ENCODE measurements at places on chromosomes 2 and 18.
A peak's percentile ranks its signal among the peaks of the same experiment; 100 is the strongest.

DNA sequence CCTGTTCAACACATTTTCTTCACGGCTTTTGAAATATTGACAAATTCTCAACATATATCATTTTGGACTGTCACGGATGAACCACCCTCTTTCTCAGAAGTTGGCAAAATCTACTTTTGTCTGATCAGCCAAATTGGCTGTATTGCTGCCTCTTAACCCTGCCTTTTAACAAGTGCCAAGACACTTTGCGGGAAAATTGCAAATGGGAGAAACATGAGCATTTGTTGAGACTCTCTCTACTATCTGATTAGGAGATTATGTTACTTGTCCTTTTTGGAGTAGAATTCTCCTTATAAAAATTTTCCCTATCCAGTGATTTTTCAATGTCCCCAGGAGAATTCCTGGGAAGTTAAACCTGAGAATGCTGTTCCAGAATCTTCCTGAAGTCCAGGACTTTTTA lies 256.2 kb upstream of the ZSWIM2 start:
- DNase-seq, result no peak

DNA sequence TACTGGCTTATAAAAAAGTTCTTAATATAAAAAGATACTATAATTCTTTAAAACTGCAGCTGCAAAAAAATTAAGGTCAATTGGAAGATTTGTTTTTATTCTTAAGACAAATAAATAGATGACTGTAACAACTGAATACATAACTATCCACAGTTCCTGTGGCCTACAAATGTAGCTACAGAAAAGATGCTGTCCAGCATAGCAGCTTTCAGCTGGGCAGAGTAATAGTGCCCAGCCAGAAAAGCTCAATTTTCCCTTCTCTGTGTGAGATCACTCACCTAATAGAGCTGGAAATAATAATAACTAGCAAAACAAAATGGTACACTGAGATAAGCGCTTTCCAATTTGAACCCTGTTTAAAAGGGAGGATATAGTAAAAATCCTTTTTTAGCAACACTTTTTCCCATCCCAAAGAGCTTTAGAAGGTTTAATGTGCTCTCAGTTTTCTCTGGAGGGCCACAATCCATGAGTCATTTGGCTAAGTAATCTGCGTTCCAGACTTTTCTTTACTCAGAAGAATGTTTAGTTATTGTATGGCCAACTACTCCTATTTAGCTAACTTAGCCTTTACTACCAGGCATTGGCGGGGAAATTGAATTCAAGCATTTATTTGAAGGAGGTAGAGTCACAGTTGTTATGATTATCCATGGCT lies 158.1 kb upstream of the SLC39A10 start:
- DNase-seq, result no peak

GRCh38 chr18:79395761-79396404 lies at the start of gene NFATC1:
Gene NFATC1, plus strand, starts transcription at chr18:79395930. Its CDS starts 295 bp downstream, at chr18:79396225.
- DNase-seq, result peak; percentile 30

DNA sequence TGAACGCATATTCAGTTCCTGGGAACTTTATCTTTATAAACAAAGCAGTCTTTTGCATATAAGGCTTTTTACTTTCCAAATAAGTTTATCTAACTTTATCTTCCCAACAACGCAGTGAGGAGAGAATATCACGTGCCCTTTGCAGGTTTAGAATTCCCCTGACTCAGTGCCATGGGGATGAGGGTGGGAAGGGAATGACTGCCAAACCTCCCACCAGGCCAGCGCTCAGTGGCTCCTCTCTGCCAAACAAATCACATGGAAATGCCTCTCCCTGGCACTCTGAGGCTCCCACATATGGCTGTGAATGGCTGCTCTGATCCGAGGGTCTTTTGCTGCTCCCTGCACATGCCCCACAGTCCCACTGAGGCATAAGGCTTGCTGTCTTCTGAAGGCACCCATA lies 158.3 kb downstream of the DNAH6 start:
- DNase-seq, result no peak

DNA sequence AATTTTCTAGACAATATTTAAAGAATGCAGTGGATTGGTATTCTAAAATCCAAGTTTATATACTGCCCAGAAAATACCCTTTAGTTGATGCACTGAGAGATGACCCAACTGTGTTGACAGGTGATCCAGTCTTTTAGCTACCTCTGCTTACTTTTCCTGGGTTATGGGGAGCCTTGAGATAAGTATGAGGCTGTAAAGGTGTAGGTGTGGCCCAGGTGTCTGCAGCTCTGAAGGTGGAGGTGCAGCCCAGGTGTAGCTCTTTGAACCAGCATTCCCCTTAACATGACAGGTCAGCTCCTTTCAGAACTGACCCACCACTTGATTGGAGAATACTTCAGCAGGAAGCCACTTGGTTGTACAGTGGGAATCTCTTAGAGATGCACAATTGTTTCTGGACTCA lies 62.3 kb upstream of the ACSL3 start:
- DNase-seq, result no peak

- no peak for DNase-seq
These were observed 13.6 kb downstream of the DCC start for GRCh38 chr18:52353589-52353988.

DNA sequence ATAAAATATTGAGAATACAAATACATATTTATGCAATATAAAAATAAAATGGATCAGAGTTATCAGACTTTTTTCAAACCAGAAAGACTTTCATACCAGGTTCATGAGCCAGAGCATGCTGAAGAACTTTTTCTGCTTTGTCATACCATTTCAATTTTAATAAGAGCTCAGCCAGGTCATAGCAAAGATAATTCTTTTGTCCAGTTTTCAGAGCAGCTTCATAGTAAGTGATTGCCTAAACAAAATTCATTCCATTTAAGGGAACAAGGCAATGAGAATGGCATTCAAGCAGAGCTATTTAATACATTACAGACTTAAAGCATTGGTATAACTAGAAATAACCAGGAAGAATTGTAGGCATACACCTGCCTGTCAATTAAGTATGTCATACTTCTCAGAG lies 42.3 kb downstream of the TTC21B start:
- DNase-seq, result no peak

DNA sequence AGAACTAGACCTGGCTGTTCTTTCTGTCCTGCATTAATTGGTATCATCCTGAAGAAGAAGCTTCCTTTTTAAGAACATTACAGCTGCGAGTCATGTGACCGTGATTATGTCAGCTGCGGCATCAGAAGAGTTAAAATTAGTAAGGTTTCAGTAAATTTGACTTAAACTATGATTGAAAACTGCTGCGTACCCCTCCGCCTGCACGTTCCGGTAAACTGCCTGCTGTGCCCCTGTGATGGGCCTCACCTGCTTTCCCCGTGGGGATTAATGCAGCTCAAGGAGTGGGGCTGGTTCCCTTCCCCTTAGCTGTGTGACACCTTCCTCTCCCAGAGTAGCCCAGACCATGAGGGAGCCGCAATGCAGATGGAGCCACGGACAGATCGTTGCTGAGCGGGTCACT lies 36.1 kb upstream of the MYO3B start:
- DNase-seq, result no peak

GRCh38 chr18:10085416-10085815 lies 171.6 kb downstream of the VAPA start:
- no peak for DNase-seq

GRCh38 chr2:102041351-102041750 lies 49.6 kb downstream of the IL1R2 start:
- no peak for DNase-seq

GRCh38 chr2:226776104-226776503 lies 23.5 kb downstream of the IRS1 start:
- no peak for DNase-seq

DNA sequence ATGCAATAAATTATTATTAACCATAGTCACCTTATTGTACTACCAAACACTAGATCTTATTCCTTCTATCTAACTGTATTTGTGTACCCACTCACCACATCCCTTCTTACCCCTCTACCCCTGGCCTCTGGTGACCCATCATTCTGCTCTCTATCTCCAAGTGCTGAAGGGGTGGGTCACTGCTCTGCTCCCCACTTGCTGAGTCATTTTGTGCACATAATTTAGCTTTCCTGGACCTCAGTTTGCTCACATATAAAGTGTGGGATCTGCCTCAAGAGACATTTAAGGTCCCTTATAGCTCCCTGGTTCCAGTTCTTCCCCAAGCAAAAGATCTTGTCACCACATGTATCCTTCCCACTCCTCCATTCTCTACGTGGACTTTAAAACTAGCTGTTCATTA lies 169.4 kb downstream of the ZNF385B start:
- no peak for DNase-seq

GRCh38 chr2:12161085-12161484 lies 414.7 kb downstream of the LPIN1 start:
- no peak for DNase-seq

GRCh38 chr2:207619764-207620203 lies 5.4 kb downstream of the METTL21A start:
- no peak for DNase-seq

- DNase-seq, result no peak
These were observed 65.4 kb downstream of the HIBCH start for GRCh38 chr2:190254063-190254850.

DNA sequence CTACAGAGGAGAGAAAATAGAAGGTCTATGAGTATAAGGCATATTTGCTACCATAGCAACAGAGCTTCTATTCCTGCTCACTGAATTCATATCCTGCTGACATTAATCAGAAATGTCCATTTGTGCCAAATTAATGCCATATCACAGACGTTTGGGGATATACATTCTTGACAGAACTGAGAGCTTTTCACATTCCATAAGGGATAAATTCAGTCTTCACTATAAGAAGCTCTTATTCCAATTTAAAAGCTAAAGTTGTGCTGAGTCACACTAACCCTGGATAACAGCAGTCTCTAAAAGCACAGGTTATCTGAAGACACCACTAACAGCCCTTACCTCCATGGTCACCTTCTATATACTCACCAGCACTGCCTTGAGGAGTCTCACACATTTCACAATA lies 178.1 kb downstream of the RAB3GAP1 start:
- no peak for DNase-seq

DNA sequence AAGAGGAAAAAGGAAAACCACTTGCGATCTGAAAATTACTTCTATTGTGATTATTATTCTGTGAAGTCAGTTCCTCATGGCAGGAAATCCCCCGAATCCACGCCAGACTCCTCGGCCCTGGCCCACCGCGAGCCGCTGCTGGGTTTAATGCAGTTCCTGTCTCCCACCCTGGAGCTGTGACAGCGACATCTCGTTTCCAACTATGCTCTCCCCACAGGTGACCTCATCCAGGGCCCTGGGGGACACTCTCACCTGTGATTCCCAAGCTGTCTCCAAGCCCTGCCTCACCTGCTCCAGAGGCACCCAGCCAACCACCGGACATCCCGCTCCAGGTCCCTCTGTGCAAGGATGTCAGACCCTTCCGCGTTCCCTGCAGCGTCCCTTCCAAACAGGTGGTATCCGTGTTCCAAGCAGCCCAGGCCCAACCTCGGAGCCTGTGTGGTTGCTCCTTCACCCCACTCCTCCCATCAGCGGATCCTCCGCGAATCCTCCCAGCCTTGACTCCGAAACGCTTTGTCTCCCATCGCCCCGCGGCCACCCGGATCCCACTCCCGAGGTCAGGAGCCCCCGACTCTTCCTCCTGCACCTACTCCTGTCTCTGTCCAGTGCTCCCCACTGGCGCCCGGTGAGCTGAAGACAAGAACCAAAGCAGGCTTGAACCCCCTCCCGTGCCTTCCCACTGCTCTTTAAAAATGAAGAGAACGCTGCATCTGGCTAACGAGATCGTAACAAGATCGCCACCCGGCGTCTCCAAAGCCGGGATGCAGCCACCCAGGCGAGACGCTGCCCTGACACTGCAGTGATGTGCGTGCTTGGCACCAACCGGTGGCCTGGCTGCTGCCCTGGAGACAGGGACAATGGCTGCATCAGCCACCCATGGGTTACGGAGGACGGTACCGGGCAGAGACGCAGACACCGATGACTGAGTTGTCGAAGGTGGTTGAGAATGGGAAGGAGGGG lies 96.5 kb downstream of the NDUFA10 start:
- DNase-seq, result peak; percentile 61

- no peak for DNase-seq
These were observed 69.2 kb upstream of the SLC9A2 start for GRCh38 chr2:102550151-102550550.

GRCh38 chr2:109079590-109079989 lies 49.4 kb upstream of the SH3RF3 start:
- DNase-seq, result no peak

Measured in NCI-H526 treated with DMSO at 0.1 percent for 48 hours (cell line).